ENCODE measurements at places on chromosomes 11 and 22. TPM values are rescaled to one million over a fixed set of nuclear protein-coding genes. Genes with fewer than 3 reads are reported as not detected.

The KRTAP5-1 gene
- total RNA-seq, result not detected

The PPARA gene
- total RNA-seq, result 10.7 TPM

The MIOX gene
- not detected for total RNA-seq

The HTR3B gene
- not detected for total RNA-seq

The DDI1 gene
- total RNA-seq, result not detected

The CARD18 gene
- total RNA-seq, result not detected

The B4GALNT4 gene
- total RNA-seq, result 1.1 TPM

The C22orf31 gene
- not detected for total RNA-seq

The KCNQ1 gene
- not detected for total RNA-seq

The GPR83 gene
- total RNA-seq, result not detected

The CABP4 gene
- not detected for total RNA-seq

The SLC7A4 gene
- 0.23 TPM for total RNA-seq

The CPT1B gene
- total RNA-seq, result 0.90 TPM

The TRPM5 gene
- not detected for total RNA-seq

The OR8G5 gene
- total RNA-seq, result not detected
